Effector memory CD4-positive, alpha-beta T cell (primary cell): ENCODE measurements at places on chromosomes 2 and 18.
A peak's percentile ranks its signal among the peaks of the same experiment; 100 is the strongest.

- no peaks in the 10 kb centered on the region for H3K4me1 ChIP-seq
- H3K4me3 ChIP-seq, result no peak overlapping the region
- H3K27ac ChIP-seq, result no peak overlapping the region
- H3K36me3 ChIP-seq, result no peaks in the 10 kb centered on the region
Observed at GRCh38 chr18:30623401-30624065, 419.0 kb downstream of the DSC3 start.

DNA sequence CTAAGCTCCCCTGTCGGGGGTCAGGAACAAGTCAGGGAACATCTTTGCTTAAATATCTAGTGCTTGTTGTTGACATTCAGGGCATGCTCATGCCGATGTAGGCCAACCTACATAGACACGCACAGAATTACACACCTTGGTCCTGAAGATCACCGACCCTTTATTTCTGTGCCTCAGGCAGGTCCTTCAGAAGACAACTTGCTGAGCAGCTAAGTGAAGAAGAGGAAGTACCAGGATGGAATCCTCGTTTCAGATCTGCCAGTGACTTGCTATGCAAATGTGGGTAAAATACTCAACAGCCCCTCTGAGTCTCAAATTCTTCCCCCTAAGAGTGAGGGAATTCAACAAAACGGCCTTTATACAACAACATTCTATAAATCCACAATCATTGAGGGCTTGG, 494.7 kb downstream of the BCL11A start:
- no peak for DNase-seq
- H3K27me3 ChIP-seq, result no peaks in the 10 kb centered on the region
- H3K4me1 ChIP-seq, result no peaks in the 10 kb centered on the region
- no peaks in the 10 kb centered on the region for H3K36me3 ChIP-seq
- H3K27ac ChIP-seq, result no peak overlapping the region

DNA sequence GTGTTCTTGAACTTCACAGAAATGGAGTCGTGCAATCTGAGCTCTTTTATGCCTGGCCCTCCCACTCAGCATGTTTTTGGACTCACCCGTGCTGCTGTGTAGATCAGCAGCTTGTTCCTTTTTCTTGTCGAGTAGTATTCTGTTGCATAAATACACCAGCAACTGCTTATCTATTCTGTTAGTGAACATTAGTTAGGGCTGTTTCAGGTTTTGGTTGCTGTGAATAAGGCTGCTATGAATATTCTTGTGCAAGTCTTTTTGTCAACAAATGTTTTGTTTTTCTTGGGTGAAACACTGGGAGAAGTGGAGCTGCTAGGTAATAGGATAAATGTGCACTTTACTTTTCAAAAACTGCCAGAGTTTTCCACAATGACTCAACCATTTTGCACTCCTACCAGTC, 15.3 kb upstream of the CIDEA start:
- H3K4me1 ChIP-seq, result no peaks in the 10 kb centered on the region
- H3K27me3 ChIP-seq, result no peaks in the 10 kb centered on the region
- no peaks in the 10 kb centered on the region for H3K36me3 ChIP-seq
- H3K27ac ChIP-seq, result no peak overlapping the region
- H3K4me3 ChIP-seq, result no peak overlapping the region

DNA sequence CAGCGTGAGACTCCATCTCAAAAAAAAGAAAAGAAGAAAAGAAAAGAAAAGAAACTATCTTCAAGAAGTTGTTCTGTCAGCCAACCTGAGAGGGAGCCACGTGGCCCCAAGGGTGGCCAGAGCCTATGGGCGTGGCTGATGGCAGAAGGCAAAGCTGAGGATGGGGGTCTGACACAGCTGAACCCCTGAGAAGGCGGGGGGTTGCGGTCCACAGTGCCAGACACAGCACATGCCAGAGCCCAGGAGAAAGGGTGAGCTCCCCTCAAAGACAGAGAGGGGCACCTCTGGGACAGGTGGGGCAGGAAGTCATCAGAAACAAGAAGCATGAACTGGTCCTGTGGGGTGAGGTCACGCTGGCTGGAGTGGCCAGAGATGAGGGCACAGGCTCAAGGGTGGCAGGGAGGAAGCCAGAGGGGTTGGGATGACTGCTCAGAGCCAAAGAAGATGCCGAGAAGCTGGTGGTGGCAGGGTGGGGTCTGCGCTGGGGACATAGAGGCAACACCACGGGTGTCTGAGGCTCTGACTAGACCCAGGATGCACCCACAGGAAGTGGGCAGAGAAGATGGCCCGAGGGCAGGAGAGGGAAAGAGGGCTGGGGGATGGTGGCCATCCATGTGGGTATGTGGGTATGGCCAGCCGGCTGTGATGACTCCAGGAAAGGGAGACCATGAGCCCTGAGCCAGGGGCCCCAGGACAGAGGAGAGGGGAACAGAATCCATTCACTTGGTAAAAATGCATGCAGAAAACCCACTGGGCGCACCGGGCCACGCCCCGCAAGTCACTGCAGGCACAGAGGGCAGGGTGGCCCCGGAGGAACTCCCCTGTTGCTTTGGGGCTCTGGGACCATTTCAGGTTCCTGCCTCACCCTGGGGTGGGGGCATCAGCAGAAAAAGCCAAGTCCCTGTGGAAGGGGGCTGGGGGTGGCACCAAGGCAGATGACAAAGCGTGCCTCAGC, 8.4 kb downstream of the KIF1A start:
- no peaks in the 10 kb centered on the region for H3K4me1 ChIP-seq
- no peaks in the 10 kb centered on the region for H3K27me3 ChIP-seq
- no peak for DNase-seq
- no peak overlapping the region for H3K4me3 ChIP-seq

GRCh38 chr2:65722028-65722778, 289.8 kb upstream of the SPRED2 start:
- no peak overlapping the region for H3K27ac ChIP-seq
- H3K4me3 ChIP-seq, result no peak overlapping the region
- no peak for DNase-seq
- H3K27me3 ChIP-seq, result no peaks in the 10 kb centered on the region
- no peaks in the 10 kb centered on the region for H3K4me1 ChIP-seq

DNA sequence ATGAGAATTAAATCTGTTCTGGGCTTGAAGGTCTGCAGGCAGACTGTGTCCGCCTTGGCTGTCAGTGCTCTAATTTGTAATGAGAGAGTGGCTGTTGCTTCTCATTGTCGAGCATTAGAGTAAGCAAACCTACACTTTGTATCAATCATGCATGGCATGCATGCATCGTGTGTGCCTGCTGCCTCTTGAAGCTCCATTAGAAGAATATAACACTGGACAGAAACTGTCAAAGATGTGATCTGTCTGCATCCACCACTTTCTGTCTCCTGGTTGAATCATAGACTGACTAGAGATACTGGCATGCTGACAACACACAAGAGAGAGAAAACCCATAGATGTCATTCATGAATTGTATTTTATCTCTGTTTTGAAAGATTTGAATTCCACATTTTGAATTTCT, 275.0 kb upstream of the NXPH2 start:
- no peaks in the 10 kb centered on the region for H3K27me3 ChIP-seq
- H3K27ac ChIP-seq, result no peak overlapping the region
- H3K4me1 ChIP-seq, result no peaks in the 10 kb centered on the region
- DNase-seq, result no peak
- H3K36me3 ChIP-seq, result no peaks in the 10 kb centered on the region

GRCh38 chr2:69734035-69734611, 7.8 kb upstream of the ANXA4 start:
- no peak for DNase-seq
- no peaks in the 10 kb centered on the region for H3K36me3 ChIP-seq
- no peak overlapping the region for H3K4me3 ChIP-seq

- H3K27ac ChIP-seq, result no peak overlapping the region
- H3K36me3 ChIP-seq, result no peaks in the 10 kb centered on the region
- DNase-seq, result no peak
- H3K4me1 ChIP-seq, result peaks cover 16% of the 10 kb centered on the region
- H3K4me3 ChIP-seq, result no peak overlapping the region
Observed at GRCh38 chr2:46438794-46439193, 40.6 kb upstream of the TMEM247 start.

DNA sequence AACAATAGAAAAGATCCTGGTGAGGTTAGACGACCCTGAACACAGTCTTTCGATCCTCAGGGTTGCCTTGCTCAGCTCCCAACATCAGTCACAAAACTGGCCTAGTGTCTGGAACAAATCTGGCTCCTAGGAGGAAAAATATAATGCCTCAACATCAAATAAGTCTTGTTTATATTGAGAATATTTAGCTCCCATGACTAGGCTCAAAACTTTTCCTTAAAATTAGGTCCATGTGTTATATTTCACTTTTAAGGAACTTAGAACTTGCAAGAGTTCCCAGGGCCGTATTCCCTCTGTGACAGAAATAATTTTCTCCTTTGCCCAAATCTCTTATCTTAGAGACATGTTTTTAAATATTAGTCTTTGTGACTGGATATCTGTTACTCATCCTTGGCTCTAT, 819.7 kb upstream of the ZEB2 start:
- H3K4me3 ChIP-seq, result no peak overlapping the region
- no peak overlapping the region for H3K27ac ChIP-seq
- no peaks in the 10 kb centered on the region for H3K4me1 ChIP-seq
- no peaks in the 10 kb centered on the region for H3K36me3 ChIP-seq
- H3K27me3 ChIP-seq, result no peaks in the 10 kb centered on the region
- DNase-seq, result no peak

GRCh38 chr18:2729757-2730156, 74.2 kb downstream of the SMCHD1 start:
- no peaks in the 10 kb centered on the region for H3K4me1 ChIP-seq
- no peaks in the 10 kb centered on the region for H3K27me3 ChIP-seq

GRCh38 chr2:67479261-67479660, 82.1 kb downstream of the ETAA1 start:
- DNase-seq, result no peak
- H3K4me1 ChIP-seq, result no peaks in the 10 kb centered on the region
- no peaks in the 10 kb centered on the region for H3K27me3 ChIP-seq
- H3K27ac ChIP-seq, result no peak overlapping the region
- H3K36me3 ChIP-seq, result no peaks in the 10 kb centered on the region

DNA sequence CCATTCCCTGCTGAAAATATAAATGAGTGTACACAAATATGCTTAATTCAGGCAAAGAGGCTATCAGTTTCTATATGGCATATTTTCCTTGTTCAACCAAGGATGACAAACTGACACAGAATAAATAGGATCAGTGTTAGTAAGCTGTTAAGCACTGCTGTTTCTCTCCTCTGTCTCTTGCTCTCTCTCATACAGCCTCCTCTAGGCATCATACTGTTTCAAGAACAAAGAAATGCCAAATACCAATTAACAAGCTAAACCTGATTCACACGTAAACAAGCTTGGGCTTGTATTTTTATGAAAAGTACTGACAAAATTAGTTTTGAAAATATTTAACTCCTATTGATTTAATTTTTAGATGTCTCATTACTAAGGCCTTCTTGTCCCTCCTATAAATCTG, 1027.2 kb upstream of the ACVR2A start:
- no peaks in the 10 kb centered on the region for H3K4me1 ChIP-seq
- H3K4me3 ChIP-seq, result no peak overlapping the region
- no peaks in the 10 kb centered on the region for H3K36me3 ChIP-seq

DNA sequence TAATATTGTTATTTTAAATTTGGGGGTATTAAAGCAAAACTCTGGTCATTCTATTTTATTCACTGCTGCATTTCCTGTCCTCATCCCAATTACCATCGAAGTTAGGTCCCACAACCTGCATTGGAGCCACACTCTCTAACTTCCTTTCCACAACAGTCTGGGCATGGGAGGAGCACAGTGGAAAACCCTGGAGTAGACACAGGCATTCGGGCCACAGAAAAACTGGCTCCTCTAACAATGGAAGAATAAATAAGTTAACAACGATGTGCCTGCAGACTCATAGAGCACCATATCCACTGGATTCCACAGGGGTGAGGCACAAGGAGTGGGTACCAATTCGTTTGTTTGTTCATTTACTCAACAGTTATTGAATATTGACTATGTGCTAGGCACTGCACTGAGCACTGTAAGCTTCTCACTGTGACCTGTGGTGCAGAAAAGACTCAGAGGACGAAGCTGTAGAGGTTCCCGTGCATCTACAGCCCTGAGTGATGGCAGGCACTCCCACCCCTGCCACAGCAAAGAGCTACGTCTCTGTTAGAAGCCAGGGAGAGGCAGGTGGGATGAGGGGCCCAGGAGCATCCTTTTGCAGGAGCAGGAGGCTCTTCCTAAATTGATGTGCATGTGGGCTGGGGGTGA, 154.2 kb upstream of the PGAP1 start:
- no peaks in the 10 kb centered on the region for H3K27me3 ChIP-seq
- DNase-seq, result no peak
- peaks cover 95% of the 10 kb centered on the region for H3K36me3 ChIP-seq
- H3K27ac ChIP-seq, result no peak overlapping the region

DNA sequence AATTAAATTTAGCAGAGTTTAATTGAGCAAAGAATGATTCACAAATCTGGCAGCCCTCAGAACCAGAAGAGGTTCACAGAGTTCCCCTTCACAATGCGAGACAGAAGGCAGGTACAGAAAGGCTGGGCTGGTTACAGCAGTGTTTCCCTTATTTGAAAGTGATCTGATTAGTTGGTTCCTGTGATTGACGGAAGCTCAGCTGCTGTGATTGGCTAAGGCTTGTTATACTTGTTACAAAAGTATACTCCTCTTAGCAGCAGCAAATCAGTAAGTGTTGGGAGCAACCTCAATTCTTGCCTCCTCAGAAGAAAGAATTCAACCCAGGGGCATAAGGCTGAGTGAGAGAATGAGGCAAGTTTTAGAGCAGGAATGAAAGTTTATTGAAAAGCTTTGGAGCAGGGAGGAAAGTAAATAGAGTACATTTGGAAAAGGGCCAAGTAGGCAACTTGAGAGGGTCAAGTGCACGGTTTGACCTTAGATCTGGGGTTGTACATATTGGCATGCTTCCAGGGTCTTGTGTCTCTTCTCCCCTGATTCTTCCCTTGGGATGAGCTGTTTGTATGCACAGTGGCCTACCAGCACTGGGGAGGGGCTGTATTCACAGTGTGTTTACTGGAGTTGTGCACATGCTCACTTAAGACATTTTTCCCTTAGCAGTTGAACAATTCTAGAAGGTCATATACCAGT, 431.8 kb upstream of the RAB12 start:
- no peak for DNase-seq
- H3K4me1 ChIP-seq, result no peaks in the 10 kb centered on the region
- no peaks in the 10 kb centered on the region for H3K36me3 ChIP-seq
- H3K4me3 ChIP-seq, result no peak overlapping the region
- no peaks in the 10 kb centered on the region for H3K27me3 ChIP-seq

DNA sequence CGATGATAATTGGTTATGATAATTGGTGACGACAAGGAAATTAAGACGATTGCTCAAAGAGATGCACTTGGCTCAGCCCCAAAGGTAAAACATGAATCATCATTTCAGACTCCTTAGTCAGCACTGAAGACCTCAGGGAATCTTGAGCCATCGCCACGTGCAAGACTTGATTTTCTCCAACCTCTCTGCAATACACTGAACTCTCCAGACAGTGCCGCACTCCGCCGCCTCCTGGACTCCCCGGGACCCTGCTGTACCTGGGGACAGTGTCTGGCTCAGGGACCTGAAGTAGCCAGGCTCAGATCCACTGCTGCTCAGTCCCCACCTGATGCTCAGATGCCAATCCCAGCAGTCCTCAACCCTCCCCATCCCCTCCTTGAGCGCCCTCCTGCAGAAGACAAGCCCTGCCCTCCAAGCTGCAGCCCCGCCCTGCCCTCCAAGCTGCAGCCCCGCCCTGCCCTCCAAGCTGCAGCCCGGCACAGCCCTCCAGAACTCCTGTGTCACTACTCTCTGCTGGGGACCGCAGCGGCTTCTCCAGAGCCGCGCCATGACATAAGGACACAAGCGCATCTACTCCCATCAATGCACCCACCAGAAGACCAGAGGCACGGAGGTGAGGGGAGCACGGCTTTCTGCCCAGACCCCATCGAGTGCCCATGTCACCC, 1.1 kb downstream of the TMEM18 start:
- H3K4me3 ChIP-seq, result peak overlapping the region; percentile 80
- no peak for DNase-seq
- peaks cover 17% of the 10 kb centered on the region for H3K36me3 ChIP-seq
- H3K27ac ChIP-seq, result peak overlapping the region; percentile 35
- H3K4me1 ChIP-seq, result peaks cover 3% of the 10 kb centered on the region
